ENCODE measurements at places on chromosomes 12 and 14. TPM values are rescaled to one million over a fixed set of nuclear protein-coding genes. Genes with fewer than 3 reads are reported as not detected.

DNA sequence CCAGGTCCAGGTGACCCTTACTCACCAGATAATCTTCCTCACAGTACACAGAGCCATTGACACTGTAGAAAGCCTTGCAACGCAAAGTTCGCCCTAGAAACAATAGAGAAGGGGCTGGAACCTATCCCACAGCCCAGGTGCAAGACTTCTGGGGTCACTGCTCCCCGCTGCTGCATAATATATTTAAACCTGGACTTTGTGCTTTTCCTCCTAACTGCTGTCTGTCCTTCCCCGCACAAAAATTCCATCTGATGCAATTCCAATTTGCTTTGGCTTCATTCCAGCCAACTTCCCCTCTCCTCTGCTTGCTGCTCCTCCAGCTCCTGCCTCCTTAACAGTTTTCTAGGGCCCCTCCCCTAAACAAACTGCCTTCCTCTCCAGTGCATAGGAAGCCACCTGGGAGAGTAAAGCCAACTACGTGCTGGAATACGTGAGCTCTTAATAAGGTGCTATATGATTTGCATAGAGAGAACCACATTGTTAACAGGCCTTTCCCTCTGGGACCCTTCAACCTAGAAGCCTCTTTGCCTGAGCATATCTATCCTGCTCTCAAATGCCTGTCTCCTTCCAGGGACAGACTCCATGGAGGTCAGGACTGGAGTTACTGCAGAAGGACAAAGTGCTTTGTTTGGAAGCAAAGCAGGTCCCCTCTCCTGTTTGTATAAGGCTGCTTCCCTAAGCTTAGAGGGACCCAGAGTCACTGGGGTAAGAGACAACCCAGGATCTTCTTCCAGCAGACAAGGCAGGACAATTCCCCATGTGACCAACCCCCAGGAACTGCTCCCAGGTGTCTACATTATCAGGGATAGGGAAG lies 5.5 kb downstream of the AJUBA start:
- peak; percentile 95 for DNase-seq

DNA sequence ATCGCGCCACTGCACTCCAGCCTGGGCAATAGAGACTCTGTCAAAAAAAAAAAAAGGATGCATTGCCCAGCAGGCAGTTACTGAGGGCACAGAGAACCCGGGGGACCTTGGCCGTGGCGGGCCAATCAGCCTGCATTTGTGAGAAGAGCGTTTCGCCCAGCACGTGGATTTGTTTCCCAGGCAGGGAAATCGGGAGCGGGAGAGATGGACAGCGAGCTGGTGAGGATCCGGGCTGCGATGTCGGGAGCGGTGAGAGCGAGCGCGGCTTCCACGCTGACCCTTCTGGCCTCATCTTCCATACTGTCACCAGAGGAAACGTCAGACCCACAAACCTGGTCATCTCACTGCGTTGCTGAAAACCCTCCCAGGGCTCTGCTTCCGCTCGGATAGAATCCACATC lies 123.5 kb downstream of the RIMBP2 start:
- DNase-seq, result no peak

GRCh38 chr12:95545731-95546490 lies 5.4 kb downstream of the USP44 start:
- no peak for DNase-seq

Gene PTPRO
- 1.6 TPM for polyA plus RNA-seq

DNA sequence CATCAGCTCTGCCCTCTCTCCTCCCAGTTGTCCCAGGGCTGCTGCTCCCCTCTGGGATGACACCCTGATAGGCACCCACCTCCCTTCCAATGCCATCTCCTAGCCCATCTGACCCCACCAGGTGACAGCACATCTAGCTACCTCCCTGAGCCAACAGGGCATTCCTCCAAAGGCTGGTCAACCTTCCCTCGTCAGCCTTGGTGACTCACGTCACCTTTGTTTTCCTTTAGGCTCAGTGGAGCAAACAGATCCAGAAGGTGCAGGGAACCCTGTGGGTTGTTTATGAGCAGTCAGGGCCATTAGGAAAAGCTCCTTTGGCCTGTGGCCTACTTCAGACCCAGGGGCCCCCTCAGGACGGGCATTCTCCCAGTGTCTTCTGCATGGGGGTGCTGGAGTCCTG lies 32.4 kb downstream of the PIGH start:
- no peak for DNase-seq

DNA sequence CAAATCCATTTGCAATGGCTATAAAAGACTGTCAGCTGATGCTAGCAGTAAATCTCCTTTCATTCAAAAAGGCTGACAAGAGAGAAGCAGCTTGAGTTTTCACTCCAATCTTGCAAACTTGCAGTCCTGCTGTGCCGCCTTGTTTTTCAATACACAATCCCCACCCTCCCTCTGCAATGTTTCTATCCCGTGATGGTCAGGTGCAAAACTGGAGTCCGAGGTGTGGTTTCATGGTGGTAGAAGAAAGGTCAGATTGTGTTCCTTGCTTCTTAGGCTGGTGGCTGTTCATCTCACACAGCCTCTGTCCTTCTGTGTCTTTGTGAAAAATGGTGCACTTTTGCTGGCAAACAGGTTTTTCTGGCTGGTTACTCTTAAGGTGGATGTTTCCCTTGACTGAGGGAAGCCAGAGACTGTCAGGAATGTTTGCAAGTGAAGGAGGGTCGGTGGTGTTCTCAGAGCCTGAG lies 27.7 kb upstream of the TBX3 start:
- DNase-seq, result peak; percentile 64

Gene KCNC2
- polyA plus RNA-seq, result 0.42 TPM

- DNase-seq, result no peak
These were observed 215.0 kb upstream of the USP15 start for GRCh38 chr12:62045211-62045610.

DNA sequence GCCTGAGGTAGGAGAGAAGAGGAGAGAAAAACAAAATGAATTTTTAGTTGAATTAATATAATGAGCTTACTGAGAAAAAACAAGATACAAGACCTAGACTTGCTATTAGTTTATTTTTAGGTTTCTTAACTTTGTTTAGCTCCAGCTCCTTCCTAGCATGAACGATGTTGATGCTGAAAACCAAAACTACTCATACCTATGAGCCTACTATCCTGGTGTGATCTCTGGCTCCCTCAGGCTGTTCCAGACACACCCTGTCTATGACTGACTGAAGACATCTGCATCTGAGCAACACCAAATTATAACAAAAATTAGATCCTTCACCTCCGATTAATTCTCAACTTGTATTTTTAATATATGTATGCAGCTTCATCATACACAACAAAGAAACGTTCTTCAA lies 190.4 kb downstream of the SLC5A8 start:
- DNase-seq, result no peak

Gene RERG
- 6.8 TPM for polyA plus RNA-seq

DNA sequence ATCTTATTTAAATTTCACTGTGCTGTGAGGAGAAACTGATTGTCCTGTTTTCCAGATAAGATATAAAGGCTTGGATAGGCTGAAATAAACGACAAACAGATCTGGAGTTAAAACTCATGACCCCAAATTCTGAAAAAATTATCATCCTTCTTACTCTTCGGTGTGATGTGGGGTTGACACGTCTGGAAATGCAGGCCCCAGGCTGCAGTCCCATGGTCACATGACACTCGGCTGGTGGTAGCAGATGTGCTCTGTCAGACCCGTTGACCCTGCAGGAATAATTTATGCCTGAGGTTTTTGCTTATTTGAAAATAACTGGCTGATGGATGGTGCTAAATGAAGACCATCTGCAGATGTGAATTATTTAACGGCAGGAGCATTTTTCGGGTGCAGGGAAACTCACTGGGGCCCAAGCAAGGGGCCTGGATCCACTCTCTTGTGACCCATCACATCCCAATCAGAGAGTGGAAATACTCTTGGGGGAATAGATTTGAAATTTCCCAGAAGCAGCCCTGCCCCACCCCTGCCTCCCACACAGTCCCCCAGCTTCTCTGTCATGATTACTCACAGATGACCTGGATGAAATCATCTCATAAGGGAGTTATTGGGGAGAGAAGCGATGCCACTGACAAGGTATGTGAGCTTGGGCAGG lies 47.7 kb upstream of the CMKLR1 start:
- no peak for DNase-seq

Gene ARID2
- polyA plus RNA-seq, result 17.2 TPM

DNA sequence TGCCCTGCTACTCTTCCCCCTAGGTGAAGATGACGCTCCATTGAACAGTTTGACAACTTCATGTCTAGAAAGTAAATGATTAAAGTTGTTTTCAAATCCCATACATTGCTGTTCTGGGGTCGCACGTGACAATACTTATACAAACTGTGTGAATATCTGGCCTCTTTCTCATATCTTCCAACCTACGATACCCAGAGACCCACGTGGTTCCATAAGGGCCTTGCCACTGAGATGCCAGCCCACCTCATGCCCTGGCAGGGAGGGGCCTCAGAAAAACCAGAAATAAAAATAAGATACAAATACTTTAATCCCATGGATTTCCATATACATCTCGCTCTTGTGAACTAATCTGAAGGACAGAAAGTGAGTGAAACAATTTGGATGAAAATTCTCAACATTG lies 4.5 kb downstream of the GZMB start:
- no peak for DNase-seq

DNA sequence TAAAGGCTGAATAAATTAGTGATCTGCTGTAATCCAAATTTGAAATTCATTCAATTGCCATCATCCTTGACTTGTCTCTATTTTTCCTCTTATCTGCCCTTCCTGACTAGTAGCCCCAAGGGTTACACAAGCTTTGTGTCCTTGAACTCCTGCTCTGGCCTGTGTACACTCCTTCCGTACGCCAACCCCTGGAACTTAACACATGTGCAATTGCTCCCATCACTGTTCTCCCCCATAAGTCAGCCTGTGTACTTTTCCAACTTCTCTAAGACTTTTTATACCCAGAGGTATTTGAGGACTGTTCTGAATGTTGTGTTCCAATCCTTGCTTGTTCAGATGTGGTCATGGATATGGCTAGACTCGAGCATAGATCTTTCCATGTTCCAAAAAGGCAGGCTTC lies 171.1 kb upstream of the G2E3 start:
- no peak for DNase-seq

- DNase-seq, result no peak
These were observed 4.2 kb downstream of the SPRYD3 start for GRCh38 chr12:53074999-53075370.

DNA sequence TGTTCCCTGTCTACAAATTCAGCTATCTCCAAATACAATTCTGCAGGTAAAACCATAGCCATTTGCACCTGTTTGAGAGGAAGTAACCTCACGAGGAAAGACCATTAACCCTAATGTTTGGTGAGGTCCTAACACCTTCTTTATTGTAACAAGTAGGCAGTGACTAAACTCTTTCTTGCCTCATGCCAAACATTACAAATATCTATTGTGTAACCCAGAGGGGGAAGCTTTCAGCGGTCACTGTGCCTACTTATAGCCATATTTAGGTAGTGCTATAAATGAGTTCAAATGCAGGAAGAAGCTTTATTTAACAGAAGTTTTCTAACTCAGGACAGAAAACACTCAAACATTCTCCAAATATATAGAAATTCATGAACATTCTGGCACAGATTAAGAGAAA lies 252.7 kb downstream of the LRFN5 start:
- no peak for DNase-seq

DNA sequence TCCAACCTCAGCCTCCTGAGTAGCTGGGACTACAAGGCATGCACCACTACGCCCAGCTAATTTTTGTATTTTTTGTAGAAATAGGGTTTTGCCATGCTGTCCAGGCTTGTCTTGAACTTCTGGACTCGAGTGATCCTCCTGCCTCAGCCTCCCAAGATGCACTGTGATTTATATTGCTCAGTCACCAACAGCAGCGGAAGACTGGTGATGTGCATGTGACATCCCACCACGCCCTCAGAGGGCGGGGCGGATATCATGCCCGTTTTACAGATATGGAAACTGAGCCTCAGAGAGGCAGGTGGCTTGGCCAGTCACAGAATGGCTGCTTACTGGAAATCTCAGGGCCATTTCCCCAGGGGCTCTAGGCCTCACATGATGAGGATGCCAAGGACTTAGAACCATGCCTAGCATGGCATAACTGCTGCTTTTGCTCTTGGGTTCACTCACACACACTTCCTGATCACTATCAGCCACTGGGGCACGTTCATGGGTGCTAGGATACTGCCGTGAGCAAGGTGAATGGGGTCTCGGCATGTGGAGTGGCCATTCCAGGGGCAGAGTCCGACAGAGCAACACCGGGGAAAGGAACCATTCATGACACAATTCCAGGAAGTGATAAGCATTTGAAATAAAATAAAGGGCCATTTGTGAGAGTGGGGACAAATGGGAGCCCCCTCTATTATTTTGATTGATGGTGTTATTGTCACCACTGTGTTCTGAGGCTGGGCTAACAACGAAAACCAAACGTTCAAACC lies 31.9 kb downstream of the RBM19 start:
- DNase-seq, result peak; percentile 52

DNA sequence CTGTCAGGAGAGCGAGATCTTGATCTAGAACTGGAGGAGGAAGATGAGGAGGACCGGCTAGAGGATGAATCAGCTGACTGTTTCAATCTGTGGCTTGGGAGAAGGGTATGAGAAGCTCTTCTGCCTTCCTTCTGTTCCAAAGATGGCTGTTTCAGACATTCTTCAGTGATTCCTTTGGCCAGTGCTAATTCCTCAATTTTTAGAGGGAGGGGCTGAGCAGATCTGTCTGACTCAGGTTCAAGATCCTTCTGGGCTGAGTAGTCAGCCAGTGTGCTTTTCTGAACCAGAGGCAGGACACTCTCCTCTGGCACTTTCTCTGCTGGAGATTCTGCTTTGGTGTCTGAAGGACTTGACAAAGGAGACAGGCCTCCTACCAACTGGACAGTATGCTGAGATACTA lies 15.2 kb downstream of the ACIN1 start:
- no peak for DNase-seq

Gene SSPN
- 11.5 TPM for polyA plus RNA-seq

DNA sequence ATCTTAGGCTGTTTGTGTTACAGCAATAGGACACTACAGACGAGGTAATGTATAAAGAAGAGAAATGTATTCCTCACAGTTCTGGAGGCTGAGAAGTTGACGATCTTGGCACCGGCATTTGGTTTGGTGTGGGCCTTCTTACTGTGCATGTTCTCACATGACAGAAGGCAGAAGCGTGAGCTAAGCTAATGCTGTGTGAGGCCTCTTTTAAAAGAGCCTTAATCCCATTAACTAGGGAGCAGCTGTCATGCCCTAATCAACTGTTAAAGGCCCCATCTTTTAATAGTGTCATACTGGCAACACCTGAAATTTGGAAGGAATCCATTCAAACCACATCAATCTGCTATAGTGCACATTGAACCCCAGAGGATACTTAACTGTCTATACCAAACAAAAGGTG lies 992.9 kb downstream of the GALC start:
- DNase-seq, result no peak

Gene HNF1A
- polyA plus RNA-seq, result 55.5 TPM

Gene ZNF891
- polyA plus RNA-seq, result 3.2 TPM

- DNase-seq, result no peak
These were observed 14.6 kb upstream of the TCTN1 start for GRCh38 chr12:110599334-110599733.

GRCh38 chr12:76746516-76746915 lies 17.4 kb upstream of the ZDHHC17 start:
- DNase-seq, result no peak

Gene GAPDH
- polyA plus RNA-seq, result 2,065 TPM
